Activated CD4-positive, CD25-positive, alpha-beta regulatory T cell (primary cell): ENCODE measurements at places on chromosomes 5 and 9.

DNA sequence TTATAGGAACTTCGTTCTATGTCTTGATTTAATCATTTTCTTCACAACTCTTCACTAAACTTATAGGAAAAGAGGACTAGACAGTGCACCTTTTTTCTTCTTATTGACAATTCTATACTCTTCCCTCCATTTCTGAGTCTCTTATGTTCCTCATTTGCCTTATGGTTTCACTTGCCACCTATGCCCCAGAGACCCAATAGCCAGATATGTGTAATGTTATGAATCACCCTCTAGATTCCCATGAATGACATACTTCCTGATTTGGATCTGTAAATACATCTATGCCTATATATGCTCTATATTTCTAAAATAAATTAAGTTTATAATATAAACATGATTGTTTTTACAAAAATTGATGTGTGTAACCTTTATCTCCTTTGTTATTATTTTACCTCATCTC, 514.1 kb upstream of the MEF2C start:
- DNase-seq = no peak

- no peak for DNase-seq
Observed at GRCh38 chr5:109076741-109077140, 329.0 kb downstream of the FER start.

DNA sequence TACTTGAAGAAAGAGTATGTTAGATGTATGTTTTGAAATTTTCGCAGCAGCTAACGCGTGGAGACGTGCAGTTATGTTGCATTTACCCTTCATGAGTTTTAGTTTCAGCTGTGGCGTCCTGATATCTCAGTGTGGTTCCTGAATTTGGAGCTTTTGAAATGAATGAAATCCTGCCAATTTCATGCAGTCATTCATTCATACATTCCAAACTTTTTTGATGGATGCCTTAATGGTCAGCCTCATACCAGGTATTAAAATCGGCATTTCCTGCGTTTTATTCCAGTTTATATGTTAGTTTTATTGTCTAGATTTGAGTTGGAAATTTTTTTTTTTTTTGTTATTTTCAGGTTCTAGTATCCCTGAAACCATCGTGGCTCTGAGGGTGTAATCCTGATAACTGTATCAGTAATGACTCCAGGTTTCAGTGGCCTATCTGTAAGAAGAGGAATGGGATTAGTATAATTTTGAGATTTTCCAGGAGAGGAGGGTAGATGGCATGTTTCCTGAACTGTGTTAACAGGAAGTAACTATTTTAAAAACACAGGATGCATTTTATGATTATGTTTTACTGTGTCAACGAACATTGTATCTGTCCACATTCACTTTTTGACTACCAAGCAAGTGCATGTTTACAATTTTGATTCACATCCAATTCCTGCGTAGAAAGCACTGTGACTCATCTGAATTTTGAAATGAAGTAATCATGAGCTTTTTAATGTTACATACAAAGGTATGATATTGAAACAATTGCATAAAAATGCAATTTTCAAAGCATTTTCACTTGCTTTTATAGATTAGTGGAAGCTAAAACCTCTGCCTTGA, 1.0 kb downstream of the FOCAD start:
- no peak for DNase-seq

GRCh38 chr5:10555277-10555684, 8.6 kb upstream of the ANKRD33B start:
- no peak for DNase-seq

- DNase-seq = no peak
Observed at GRCh38 chr5:132471151-132471907, 19.2 kb downstream of the IRF1 start.

DNA sequence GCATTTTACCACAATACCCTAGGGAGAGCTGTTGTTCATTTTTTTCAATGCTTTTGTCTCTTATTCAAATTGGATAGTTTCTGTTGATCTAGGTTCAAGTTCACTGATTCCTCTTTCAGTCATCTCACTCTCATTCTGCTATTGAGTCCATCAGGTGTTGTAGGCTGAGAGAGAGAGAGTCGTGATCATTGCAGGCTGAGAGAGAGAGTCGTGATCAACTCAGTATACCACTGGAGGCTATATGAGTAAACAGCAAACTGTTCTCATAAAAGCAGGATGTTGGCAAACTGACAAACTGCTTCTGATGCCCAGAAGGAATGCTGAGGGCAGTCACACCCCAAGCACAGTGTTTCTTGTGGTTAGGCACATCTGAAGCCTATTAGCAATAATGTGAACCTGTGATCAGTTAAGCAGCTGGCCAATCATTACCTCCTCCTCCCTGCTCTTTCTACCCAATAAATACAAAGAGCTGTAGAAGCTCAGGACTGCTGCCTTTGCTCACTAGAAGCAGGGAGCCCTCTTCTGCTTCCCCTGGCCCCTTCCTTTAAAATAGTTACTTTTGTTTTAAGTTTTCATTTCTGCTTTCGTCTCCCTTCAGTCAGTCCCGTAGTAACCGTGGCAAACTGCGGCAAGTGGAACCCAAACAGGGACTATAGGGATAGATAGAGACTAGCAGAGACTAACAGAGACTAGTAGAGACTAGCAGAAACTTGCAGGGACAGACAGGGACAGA, 476.1 kb upstream of the ACO1 start:
- DNase-seq = no peak

DNA sequence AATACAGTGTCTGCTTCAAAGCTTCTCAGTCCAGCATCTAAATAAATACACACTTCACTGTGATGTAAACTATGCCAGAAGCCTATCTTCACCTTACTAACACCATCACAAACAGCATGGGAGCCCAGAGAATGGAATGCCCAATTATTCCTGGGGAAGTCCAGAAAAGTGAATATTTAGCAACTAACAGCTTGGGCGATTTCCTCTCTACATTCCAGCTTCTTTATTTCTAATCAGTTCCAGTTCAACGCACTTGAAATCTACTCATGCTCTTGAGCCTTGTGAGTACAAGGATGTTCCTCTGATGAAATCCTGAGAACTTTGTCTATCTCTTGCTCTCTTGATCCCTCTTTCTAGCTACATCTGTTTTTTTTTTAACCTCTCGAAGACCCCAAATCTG, 100.4 kb upstream of the C9orf72 start:
- no peak for DNase-seq

DNA sequence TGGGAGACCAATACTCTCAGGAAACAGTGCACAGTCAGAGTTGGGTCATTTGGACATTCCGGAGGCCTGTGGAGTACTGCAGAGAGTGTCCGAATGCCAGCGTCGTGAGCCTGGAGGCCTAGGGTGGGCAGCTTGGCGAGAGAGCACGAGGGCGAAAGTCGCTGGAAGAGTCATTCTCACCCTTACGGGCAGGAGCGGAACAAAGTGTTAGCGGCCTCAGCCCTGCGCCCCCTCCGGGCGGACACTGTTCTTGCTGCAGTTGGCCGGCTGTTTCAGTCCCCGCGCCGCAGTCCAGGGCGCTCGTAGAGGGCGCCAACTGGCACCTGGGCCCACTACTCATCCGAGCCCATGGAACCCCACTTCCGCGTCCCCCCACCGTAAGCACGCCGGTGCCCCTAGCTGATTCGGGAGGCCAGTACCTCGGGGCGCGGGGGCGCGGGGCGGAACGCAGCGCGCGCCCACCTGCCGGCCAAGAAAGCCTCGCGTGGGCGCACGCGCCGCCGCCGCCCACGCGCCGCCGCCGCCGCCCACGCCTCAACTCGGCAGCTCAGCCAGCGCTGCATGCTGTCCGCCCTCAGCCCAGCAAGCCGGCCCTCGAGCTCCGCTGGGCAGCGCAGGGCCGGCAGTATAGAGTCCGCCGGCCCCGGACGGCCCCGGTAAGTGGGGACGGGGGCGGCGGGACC, 99.7 kb upstream of the CCL21 start:
- DNase-seq = no peak

- no peak for DNase-seq
Observed at GRCh38 chr9:8611153-8611552, 811.6 kb upstream of the DMAC1 start.

DNA sequence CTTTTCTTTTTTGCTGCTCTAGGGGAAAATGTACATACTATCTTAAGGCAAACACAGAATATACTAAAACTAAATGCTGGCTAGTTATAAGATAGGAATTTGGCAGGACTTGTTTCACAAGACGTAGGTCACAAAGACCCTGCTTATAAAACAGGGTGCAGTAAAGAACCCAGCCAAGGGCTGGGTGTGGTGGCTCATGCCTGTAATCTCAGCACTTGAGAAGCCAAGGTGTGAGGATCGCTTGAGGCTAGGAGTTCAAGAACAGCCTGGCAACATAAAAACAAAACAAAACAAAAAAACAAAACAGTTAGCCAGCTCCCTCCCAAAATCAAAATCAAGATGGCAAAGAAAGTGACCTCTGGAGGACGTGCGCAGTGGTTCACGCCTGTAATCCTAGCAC, 49.5 kb upstream of the DENND4C start:
- no peak for DNase-seq

GRCh38 chr9:81141961-81142360, 547.4 kb downstream of the TLE1 start:
- no peak for DNase-seq

- DNase-seq = no peak
Observed at GRCh38 chr5:169668732-169669131, 31.7 kb downstream of the DOCK2 start.

- DNase-seq = no peak
Observed at GRCh38 chr5:142911775-142912174, 141.6 kb downstream of the ARHGAP26 start.

DNA sequence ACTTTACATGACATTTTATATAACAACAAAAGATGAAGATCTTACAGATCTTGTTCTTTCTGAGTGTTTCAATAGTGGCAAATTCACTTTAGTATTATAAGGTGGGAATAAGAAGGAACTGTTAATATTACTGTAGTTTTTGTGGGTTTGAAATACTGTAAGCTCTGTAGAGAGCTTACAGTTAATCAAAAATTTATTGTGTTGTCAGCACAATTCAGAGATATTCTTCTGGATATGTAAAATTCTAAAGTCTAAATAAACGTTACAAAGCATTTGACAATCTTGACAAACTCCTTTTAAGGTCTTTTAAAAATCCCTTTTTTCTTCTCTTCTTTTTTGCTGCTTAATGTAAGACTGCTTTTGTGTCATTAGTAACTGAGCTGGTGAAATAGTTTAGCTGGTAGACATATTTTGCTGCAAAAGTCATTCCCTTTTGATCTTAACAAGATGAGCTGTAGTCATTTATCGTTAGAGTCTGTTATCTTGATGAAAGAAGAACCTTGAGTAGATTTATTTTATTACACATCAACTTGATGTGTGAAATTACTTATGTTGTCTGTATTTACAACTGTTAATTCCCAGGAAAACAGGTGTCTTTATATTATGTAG, 186.0 kb downstream of the WDR70 start:
- DNase-seq = no peak

DNA sequence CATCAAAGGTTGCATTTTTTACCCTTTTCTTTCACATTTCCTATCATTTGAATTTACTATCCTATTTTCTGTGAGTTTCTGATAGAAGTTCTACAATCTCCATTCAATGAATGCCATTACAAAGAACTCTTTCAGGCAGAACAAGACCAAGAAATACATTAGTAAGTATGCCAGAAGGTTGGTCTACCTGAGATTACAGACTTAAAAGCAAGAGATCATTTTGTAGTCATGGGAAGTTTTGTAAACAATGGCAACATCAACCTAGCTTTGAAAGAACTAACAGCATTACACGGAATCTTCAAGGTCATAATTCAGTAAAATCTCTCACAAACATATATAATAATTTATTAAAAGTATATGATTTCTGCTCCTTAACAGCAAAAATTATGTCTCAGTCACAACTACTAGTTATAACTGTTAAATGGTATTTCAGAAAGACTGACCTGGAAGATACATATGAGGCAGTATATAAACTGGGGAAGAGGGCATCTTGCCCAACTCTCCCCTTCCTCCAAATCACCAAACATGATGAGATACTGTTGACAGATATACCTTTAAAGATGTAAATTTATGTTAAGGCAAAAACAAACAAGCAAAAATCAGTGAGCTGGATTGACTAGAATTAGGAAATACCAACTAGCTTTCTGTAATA, 23.3 kb downstream of the TMEM161B start:
- no peak for DNase-seq

DNA sequence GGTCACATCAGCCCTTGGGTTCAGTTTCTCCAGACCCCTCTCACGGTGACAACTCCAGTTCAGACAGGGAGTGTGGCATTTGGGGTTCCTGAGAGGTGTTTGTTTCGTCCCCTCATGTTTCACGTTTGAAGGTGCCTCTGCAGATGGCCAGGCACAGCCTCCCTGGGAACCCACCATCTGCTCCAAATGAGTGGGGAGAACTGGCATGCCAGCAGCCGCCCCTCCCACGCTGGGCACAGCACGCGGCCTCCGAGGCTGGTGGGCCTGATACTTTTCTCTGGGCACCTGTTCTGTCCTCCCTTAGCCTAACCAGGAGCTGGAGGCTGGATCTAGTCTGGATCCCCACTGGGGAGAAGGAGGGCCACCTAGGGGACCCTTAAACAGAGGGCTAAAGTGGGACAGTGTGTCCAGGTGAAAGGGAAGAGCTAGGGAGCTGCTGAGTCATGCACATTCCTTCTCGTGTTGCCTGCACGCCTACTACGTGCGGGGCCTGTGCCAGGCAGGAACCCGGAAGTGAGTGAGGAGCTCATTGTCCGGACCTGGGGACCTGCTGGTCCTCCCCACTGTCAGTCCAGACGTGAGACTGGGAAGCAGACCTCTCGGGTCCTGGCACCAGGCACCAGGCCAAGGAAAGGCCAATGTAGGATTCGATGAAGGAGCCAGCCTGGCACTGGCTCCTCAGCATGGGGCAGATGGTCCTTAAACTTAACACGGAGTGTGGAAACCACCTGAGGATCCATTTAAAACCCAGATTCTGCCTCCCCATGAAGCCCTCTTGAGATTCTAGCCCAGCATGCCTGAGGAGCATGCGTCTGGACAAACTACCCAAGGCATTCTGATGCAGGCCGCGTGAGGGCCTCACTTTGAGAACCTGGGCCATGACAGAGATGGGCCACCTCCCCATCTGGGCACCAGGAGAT, 11.7 kb downstream of the DNM1 start:
- DNase-seq = no peak

DNA sequence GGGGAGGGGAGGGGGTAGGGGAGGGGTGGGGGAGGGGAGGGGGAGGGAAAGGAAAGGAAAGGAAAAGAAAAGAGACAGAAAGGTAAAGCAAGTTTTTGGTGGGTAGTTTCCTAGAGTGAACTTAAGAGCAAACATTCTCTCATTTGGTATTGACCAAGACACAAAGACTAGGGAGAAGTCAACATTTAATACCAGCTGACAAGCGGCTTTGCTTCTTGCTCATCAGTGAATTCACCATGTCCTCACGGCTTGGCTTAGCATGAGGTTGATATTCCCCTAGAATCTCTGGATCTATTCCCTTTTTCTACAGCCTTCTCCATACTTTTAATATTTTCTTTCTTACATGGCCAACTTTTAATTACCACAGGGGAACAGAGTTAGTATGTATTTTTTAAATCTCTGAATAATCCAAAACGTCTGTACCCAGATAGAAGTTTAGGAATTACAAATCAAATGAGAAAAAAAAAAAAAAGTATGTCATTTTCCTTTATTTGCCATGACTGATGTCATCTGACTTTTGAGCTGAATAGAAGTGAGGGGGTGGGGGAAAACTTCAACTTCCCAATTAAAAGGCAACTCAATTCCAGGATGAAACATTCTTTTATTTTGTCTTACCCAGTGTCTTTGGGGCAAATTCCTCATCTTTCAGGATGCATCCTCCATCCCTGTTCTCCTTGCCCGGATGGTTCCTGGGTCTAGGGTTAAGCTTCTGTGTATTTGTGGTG, 40.1 kb upstream of the GLIS3 start:
- no peak for DNase-seq

GRCh38 chr9:35341585-35341984, 148.3 kb upstream of the RUSC2 start:
- DNase-seq = no peak

- DNase-seq = no peak
Observed at GRCh38 chr9:122946461-122947005, 5.7 kb downstream of the RABGAP1 start.
